ENCODE measurements at places on chromosomes 16 and 17. TPM values are rescaled to one million over a fixed set of nuclear protein-coding genes. Genes with fewer than 3 reads are reported as not detected.

DNA sequence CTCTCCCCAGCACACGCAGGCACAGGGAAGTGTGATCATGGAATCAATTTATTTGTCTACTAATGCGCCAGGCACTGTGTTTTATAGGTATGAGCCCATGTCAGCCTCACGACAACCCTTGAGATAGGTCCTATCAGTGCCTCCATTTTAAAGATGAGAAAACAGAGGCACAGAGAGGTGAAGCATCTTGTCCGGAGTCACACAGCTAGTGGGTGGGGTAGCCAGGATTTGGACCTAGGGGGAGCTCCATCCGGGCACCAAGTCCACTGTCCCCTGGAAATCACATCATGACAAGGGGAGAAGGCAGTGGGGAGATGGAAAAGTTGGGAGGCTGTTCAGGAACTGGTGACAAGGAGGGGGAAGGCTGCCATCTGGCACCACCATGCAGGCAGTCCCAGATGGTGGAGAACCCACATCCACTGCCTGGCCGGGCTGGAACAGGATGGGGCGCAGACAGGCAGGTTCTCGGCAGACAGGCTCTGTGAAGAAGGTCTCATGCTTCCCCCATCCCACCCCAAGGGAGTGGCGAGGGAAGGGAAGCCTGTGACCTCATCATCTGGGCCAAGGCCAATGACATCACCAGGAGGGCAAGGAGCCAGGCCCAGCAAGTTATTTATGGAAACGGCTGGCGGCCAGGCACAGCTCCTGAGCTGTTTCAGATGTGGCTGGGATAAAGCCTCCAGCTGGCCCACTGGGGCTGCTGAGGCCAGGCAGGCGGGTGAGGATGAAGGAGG, 126.0 kb upstream of the SDK2 start:
- no peak for DNase-seq

- DNase-seq = no peak
These were observed 520.9 kb upstream of the CDH5 start for GRCh38 chr16:65845466-65846209.

GRCh38 chr16:2013527-2013926, 3.9 kb upstream of the ZNF598 start:
- no peak for DNase-seq

DNA sequence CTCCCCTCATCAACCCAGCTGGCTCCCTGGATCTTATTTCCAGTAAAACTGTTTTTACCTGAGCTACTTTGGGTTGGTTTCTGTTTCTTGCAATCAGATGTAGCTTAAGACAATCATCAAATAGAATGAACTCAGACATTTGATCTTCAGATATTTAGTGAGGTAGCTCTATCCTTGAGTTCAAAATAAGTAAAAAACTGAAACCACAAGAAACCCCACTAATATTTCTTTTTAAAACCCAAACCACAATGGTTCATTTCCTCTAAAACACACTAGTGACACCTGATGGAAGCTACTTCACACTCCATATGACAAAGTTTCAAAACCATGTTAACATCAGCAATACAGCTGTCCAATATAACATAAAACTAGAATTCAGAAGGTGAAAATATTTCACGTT, 37.8 kb downstream of the CACNG1 start:
- no peak for DNase-seq

DNA sequence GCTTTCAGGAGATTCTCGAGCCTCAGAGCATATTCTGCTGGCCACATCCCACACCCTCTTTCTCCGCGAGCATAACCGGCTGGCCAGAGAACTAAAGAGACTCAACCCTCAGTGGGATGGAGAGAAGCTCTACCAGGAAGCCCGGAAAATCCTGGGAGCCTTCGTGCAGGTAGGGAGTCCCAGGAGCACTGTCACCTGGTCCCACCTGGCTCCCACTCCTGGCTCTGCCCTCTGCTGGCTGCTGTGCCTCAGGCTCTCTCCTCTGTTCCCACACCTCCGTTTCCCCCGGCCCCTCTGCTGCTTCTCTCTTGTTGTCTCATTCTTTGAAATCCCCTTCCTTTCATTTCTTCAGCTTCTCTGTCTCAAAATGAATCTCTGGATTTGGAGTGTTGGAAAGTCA, 16.4 kb downstream of the LPO start:
- DNase-seq = peak; percentile 45

The OR1A1 gene
- total RNA-seq = not detected

DNA sequence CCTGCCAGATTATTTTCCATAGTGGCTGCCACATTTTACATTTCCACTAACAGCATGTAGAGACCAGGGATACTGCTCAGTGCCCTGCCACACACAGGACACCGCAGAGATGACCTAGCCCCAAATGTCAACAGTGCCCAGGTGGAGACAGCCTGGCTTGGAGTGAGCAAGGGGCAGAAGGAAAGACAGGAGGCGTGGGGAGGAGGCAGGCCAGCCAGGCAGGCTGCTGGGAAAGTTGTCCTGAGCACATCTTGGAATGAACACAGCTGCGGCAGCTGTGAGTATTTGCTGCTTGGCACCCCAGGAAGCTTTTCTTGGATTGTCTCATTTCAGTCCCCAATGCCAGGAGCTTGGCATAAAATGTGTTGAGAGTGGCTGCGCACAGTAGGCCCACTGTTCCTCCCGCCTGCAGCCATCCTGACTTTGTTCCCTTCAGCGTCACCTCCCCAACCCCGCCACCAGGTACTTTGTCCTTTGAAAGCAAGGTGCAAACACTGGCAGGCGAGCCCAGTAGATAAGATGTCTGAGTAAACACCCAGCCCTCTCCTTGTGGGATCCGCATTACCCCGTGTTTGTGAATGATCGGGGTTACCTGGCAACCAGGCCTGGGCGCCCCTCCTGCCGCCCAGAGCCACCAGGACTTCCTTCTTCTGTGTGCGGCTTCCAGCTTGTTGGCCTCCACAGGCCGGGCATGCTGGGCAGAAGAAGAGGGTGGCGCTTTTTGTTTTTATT, 114.0 kb downstream of the CMIP start:
- no peak for DNase-seq

DNA sequence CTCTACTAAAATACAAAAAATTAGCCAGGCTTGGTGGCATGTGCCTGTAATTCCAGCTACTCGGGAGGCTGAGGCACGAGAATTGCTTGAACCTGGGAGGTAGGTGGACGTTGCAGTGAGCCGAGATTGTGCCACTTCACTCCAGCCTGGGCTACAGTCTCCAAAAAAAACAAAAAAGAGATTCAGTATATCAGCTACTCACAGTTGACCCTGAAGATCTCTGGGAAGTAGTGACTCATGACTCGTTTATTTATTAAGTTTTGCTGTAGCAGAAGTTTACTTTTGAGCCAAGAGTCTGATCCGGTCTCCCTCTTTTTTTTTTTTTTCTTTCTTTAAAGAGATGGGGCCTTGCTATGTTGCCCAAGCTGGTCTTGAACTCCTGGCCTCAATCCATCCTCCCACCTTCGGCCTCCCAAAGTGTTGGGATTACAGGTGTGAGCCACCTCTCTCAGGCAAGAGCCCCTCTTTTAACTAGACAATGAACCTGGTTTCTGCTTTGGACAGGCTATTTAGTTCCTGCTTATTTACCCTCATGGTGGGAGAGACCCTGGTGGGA, 4.4 kb downstream of the MVP start:
- no peak for DNase-seq

The P2RX1 gene
- 19.4 TPM for total RNA-seq

The CEP112 gene
- total RNA-seq = 16.4 TPM

- DNase-seq = peak; percentile 93
These were observed 6.2 kb upstream of the ACTG1 start for GRCh38 chr17:81518785-81519283.

DNA sequence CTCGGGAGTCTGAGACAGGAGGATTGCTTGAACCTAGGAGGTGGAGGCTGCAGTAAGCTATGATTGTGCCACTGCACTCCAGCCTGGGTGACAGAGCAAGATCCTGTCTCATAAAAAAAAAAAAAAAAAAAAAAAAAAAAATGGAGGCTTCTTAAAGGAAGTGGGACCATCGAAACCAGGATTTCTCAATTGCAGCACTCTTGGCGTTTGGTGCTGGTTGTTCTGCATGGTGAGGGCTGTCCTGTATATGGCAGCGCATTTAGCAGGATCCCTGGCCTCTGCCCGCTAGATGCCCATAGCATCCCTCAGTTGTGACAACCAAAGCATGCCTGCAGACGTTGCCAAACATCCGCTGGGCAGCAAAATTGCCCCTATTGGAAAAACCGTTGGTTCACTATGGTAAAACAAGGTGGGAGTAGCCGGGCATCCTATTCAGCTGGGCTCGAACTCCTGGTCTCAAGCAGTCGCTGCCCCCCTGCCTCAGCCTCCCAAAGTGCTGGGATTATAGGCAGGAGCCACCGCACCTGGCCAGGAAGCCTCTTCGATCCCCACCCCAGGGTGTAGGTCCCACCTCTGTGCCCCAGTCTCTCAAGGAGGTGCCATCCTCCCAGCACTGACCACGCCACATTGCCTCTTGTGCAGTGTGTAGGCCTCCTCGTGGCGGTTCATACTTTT, 6.5 kb upstream of the NPIPB7 start:
- no peak for DNase-seq

The TPSB2 gene
- not detected for total RNA-seq

The TEKT1 gene
- not detected for total RNA-seq

- no peak for DNase-seq
These were observed 1.2 kb downstream of the NFATC3 start for GRCh38 chr16:68086336-68086841.

DNA sequence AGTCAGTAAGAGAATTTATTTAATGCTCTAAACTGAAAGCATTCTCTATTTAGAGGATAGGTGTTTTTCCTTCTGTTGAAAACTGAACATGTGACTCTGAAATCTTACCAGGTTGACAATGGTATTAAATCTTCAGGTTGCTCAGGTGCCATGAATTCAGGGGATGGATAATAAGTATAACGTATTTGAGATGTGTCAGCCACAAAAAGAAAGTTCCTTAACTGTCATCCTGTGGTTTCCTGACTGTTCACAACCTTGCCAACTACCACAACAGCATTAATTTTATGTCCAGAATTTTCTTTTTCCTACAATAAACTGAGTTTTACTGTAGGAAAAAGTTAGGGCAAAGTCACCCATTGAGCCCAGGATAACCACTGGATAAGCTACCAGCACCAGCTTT, 243.3 kb upstream of the PSMD7 start:
- DNase-seq = no peak

The BLTP2 gene
- total RNA-seq = 157 TPM

GRCh38 chr16:31474173-31474714, 2.3 kb downstream of the TGFB1I1 start:
- DNase-seq = peak; percentile 64

GRCh38 chr17:47239967-47240651, 13.5 kb upstream of the ITGB3 start:
- DNase-seq = no peak

The RAPGEFL1 gene
- total RNA-seq = 12.7 TPM

GRCh38 chr17:15287538-15288267, 22.6 kb upstream of the PMP22 start:
- DNase-seq = no peak

The TNFRSF13B gene
- 51.2 TPM for total RNA-seq

DNA sequence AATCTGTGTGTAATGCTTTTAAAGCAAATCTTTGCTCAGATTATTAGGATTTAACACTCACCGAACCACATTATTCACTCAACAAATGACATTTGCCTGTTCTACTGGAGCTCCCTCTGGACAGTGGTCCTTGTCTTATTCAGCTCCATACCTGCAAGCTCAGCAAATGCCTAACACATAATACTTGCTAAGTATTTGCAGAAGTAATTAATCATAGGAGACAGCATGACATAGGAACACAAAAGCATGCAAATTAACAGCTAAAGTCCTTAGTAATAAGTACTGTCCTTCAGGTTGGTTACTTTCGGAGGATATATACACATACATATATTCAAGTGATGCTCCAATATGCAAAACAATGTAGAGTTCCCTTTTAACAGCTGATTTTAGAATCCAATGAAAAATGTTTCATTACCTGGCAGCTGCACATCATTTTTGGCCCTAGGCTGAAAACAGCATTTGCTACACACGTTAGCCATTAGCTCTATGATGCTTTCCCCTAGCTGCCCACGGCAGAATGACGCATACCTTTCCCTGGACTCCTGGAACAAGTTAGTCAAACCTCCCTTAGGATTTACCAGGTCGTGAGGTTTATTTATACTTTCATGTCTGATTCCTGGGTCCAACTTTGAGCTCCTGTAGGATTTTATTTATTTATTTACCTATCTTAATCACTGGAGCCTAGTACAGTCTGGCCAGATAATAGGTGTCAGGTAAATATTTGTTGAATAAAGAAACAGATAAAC, 8.6 kb downstream of the BRD7 start:
- no peak for DNase-seq

The CCL8 gene
- not detected for total RNA-seq

GRCh38 chr17:58391302-58391984, 25.9 kb downstream of the RNF43 start:
- DNase-seq = no peak

DNA sequence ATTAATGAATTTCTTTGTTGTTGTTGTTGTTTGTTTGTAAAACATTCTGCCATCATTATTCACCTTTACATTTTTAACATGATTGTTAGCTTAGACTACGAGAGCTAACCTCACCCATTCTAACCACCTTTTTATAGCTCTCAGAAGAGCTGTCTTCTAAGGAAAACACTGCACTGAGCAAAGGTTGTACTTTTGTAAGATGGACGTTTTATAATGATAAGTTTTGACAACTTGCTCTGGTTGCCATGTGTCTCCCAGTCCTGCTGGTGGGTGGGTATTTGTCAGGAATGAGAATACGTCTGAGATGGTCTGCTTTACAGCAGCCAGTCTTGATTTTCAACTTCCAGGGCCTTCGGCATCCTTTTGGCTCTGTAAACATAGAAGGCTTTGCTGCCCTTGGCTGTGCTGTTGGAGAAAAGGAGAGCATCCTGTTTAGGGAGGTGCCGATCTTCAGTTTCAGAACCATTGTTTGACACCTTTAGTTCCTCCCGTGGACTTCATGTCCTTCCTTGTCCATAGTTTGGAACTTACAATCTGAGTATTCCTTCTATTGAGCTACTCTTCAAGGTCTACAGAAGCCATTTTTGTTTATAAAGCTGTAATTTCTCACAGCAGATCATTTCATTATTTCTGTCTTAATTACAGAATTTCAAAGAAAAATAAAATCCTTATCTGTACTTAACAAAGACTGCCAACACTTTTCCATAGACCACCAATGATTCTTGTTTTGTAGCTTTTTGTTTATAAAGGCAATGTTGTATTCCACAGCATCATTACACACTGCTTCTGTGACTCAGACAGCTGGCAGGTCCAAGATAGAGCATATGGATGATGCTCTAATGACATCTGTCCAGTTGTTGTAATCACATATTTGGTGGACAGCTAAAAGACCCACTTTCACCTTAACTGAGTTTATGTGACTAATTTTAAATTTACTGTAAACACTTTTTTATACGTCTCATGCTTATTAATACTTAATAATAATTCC, 270.1 kb upstream of the TBX2 start:
- DNase-seq = no peak

The NACA2 gene
- total RNA-seq = not detected

DNA sequence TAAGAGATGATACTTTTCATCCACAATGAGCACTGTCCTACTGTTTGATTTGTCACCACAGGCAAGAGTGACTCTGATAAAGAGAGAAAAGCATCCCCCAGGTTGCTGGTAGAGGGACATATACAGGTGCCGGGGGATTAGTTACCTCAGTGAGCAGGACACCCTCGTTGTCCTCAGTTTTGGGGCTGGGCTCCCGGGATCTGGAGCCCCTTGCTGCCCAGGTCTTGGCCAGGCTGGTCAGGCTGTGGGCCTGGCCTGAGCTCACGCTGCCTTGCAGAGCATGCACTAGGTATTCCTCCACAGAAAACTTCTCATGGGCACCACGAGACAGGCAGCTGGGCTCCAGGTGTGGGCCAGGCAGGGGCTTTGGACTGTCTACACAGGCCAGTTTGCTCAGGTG, 24.4 kb upstream of the SPATA32 start:
- no peak for DNase-seq
